ENCODE measurements at places on chromosomes 2 and 18.

GRCh38 chr2:26245231-26245732 is 543 bp downstream of the HADHB start:
- peak; percentile 17 for DNase-seq

DNA sequence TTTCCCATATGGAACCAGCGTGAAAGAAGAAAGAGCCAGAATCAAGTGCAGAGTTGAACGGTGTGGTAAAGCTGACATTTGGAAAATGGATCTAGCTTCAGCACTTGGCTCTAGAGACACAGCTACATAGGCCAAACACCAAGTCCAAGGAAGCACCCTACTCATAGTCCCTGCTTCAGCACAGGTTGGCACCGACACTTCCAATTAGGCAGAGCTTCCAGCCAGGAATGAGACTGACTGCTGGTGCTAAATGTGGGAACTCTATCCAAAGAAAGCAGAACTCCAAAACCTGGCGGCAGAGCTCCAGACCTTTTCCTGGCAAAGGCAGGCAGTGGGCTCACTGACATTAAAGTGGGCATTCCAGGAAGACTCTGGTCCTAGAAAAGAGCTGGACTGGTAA is 125.4 kb upstream of the CTNNA2 start:
- no peak for DNase-seq

DNA sequence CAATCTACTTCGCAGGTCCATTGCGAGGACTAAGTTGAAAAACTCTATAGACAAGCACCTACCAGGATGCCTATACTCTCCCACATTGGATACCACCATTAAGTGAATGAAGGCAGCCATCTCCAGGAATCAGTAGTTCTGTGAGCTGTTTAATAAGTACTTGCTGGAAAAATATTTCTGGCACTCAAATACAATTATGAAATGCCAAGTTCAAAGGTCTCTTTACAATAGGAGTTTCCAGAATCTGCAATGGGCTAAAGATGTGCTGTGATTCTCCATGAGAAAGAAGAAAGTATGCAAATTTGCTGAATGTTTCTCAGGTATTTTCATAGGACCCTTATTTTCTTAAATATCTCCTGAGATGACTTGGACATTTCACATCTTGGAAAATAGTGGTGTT is 103.0 kb downstream of the AP1S3 start:
- DNase-seq, result no peak

- DNase-seq, result no peak
Measured at GRCh38 chr2:48496849-48497248, 33.1 kb upstream of the STON1 start.

DNA sequence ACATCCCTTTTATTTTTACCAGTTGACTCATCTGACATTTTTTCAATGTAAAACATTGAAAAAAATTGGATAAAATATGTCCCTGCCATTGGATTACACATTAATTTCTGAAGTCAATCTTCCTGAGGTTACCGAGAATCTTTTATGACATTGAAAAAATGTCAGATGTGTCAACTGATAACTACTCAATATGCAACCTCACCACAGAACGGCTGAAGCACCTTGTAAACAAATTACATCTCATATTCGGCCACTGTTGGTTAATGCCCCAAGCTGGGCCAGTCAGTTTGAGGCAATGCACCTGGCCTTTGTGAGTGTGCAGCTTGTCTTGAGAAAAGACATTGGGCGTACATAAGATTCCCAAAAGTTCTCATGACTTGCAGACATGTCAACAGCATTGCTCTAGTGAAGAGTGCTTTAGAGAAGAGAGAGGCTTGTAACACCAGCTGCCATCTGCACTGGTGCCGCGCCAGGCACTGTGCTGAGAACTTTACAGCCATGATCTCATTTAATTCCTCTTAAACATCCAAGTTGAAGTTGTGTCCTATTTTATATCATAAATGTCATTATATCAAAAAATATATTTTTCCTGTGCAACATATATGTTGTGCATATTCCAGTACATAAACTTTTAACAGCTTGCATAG is 112.7 kb upstream of the SLC35G4 start:
- no peak for DNase-seq

GRCh38 chr2:24123922-24124580 is 782 bp downstream of the FAM228B start:
- no peak for DNase-seq
